Upper lobe of left lung (tissue), 6 donors: ENCODE measurements at places on chromosomes 13 and 19. TPM values are rescaled to one million over a fixed set of nuclear protein-coding genes. Genes with fewer than 3 reads are reported as not detected.

- DNase-seq = no peak
Observed at GRCh38 chr19:5287066-5287465, 53.5 kb downstream of the PTPRS start.

The MLLT1 gene
- 98.9 TPM for total RNA-seq

- DNase-seq = no peak
Observed at GRCh38 chr13:73704587-73704986, 429.6 kb downstream of the KLF12 start.

- DNase-seq = no peak
Observed at GRCh38 chr19:3520166-3521103, 14.3 kb downstream of the FZR1 start.

GRCh38 chr13:57666131-57666953, 34.8 kb downstream of the PCDH17 start:
- no peak for DNase-seq

DNA sequence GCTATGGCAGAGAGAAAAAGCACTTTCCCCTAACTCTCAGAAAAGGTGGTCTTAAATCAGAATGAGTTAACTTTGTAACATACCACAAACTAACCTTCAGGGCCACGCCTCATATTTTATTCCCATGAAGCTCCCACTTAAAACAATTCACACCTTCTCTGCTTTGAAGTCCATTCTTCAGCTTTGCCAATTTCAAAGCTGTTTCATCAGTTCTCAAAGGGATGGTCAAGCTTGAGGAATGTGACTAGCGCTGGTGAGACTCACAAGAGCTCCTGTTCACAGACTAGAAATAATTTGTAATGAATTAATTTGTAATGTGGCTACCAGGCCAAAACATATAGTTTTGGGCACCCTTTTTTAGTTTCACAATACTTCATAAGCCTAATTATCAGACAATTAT, 68.2 kb downstream of the STK24 start:
- no peak for DNase-seq

The NCAN gene
- total RNA-seq = not detected

DNA sequence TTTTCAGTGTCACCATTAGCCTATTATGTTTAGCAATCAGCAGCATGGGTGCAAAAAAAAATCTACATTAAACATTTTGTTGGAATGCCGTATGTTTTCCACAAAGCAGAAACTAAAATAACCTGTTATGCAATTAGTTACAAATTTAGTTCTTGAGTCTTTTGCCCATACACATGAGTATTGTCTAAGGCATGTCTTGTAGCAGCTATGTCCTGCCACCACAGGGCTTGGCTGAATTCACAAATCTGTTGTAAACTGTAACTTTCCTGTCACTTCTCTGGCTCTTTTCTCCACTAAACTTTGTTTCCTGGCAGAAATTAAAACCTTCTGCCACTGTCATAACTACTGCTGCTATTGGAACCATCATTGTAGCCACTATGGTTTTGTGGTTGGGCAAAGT, 277.9 kb upstream of the SPRY2 start:
- DNase-seq = no peak

The CARM1 gene
- 25.1 TPM for total RNA-seq

DNA sequence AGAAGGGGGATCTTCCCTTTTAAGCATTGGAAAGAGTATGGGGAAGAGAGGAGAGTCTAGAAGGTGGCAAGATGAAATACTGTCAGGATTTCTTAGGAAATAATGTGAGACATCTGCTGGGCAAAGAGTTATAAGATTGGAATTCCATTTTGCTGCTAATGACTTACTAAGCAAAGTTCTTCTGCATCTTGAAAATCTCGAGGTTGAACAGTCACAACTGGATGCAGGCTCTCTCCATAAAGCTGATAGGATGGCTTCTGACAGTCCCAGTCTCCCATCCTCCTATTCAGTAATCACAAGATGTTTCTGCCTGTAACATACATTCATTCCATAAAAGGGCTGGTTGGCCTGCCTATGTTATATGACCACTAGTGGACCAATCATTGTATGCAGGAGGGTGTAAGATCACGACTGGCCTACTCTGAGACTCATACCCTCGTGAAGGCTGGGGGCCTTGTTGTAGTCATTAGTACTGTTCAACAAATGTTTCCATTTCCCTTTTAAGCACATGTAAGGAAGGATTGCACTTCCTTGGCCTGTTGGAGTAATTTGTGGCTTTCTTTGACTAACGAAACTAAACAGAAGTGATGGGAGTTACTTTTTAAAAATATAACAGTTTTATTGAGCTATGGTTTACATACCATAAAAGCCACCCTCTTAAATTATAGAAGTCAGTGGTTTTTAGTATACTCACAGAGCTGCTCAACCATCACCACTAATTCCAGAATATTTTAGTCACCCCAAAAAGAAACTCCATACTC, 45.0 kb upstream of the TDRD3 start:
- no peak for DNase-seq

DNA sequence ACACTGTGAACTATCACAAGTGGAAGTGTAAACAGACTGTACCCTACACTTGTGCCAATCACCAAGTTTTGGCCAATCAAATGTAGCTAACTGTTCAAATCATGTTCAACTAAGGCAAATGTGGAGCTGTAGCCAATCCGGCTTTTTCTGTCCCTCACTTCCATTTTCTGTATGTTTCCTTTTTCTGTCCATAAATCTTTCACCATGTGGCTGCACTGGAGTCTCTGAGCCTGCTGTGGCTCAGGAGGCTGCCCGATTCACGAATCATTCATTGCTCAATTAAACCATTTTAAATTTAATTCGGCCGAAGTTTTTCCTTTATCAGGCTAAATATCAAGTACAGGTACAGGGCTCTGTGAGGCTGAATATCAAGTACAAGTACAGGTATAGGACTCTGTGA, 216.5 kb downstream of the RFC3 start:
- no peak for DNase-seq
